Adipocyte (in vitro differentiated cells): ENCODE measurements at places on chromosomes 12 and 14.
A peak's percentile ranks its signal among the peaks of the same experiment; 100 is the strongest.

- DNase-seq = no peak
Measured at GRCh38 chr12:132432126-132432705, 57.7 kb upstream of the FBRSL1 start.

- no peak for DNase-seq
Measured at GRCh38 chr12:44748950-44749468, 127.1 kb downstream of the NELL2 start.

- DNase-seq = no peak
Measured at GRCh38 chr12:45402288-45402687, 186.4 kb downstream of the ANO6 start.

GRCh38 chr14:39232554-39233415, 930 bp upstream of the MIA2 start:
- DNase-seq = peak; percentile 86

DNA sequence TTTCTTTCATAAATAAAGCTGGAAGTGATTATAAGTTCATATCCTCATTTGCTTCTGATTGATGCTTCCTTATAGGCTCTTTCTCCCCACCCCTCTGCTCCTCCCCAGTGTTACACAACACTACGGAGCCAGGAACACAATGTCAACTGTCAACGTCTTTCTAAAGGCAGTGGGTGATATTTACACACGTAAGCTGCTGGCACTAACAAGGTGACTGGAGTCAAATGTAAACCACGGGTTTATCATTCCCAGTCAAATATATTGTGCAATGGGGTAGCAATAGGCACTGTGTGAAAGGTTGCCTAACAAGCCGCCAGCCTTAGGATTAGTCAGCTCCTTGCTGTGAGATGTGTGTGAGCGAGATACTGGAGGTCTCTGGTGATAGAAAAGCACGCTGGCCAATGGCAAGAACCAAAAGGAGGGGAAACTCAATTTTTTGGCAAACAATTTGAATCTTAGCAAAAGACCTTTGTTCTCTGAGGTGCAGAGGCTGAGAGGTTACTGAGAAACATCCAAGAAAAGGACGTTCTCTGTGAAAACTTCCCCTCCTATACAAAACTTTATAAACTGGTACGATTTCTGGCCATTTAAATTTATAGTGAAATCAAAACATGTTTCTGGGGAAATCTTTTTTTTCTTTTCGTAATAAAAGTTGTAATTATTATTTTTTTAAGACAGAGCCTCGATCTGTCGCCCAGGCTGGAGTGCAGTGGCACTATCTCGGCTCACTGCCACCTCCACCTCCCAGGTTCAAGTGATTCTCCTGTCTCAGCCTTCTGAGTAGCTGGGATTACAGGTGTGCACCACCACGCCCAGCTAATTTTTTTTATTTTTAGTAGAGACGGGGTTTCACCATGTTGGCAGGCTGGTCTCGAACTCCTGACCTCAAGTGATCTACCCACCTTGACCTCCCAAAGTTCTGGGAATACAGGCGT, 22.3 kb upstream of the HECTD1 start:
- DNase-seq = peak; percentile 97

- no peak for DNase-seq
Measured at GRCh38 chr12:104730763-104731162, 227.3 kb downstream of the SLC41A2 start.

DNA sequence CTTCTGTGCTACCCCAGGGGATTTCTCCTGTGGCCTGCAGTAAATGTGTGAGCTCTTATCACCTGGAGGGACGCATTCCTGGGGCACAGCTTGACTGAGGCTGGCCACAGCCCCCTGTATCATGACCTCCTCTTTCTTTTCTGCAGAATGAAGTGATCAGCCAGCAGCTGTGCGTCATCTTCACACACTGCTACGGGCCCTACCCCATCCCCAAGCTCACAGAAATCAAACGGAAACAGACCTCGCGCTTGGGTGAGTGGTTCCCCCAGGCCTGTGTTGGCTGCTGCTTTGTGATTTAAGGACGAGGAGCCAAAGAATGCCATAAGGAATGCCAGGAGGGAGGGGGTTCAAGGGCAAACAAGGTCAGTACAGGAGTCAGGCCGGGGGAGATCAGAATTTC, 50.5 kb upstream of the PWP1 start:
- no peak for DNase-seq

DNA sequence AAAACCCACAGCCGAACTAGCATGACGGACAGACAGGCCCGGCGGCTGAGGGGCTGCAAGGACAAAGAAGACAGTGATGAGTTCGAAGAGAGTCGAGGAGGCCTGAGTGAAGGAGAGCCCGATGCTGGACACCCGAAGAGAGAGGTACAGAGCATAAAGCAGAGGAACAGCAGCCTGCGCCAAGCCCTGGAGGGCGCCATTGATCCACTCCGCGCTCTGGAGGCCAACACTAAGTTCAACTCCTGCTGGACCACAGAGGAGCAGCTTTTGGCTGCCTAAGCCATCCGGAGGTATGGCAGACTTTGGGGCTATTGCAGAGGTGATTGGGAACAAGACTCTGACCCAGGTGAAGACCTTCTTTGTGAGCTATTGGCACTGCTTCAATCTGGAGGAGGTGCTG, 7.8 kb upstream of the PLXNC1 start:
- peak; percentile 17 for DNase-seq

- DNase-seq = peak; percentile 73
Measured at GRCh38 chr12:113862590-113863454, 103.3 kb downstream of the RBM19 start.

GRCh38 chr12:51954561-51955361, 3.3 kb downstream of the ACVR1B start:
- peak; percentile 44 for DNase-seq

- no peak for DNase-seq
Measured at GRCh38 chr12:24072302-24072701, 122.8 kb upstream of the SOX5 start.

DNA sequence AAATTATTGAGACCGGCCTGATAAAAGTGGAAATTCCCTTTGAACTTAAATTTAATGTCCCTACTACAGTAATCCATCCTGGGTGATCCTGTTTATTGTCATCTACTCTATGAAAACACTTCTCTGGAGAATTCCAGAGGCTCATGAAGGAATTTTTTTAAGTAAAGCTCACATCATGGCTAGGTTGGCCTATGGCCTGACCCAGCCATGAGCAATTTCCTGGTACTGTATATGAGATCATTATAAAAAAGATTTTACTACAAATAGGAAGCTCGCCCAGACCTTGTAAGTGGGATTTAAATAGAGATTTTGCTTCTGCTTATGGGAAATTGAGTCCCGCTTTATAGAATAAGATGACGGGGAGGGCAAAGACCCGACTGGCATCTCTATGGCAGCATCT, 215.5 kb downstream of the DPF3 start:
- peak; percentile 39 for DNase-seq

DNA sequence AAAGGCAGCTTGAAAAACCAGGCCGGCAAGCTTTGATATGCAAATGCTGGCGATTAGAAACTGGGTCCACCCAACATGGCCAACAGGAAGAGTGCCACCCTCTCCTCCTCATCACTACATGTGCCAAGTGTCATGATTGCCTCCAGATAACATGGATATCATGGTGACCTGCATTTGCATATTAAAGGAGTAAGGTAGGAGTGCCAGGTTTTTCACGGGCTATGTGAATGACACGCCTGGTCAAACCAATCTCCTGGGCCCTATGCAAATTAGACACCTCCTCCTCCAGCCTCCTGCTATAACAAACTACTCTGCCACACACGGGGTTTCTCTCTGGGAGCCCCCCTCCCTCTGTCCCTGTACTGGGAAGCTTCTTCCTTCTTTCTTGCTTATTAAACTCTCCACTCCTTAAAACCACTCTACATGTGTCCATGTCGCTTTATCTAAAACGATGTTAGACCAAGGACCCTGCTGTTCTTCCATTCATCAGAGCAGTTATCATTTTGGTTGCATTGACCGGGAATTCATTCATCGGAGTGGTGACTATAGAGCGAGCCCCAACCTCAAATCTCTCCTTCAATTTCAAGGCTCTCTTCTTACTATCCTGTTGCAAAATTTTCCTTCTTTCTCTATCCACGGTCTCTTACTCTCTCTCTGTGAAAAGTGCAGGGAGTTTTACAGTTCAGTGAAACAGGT, 27.5 kb downstream of the APOBEC1 start:
- no peak for DNase-seq

DNA sequence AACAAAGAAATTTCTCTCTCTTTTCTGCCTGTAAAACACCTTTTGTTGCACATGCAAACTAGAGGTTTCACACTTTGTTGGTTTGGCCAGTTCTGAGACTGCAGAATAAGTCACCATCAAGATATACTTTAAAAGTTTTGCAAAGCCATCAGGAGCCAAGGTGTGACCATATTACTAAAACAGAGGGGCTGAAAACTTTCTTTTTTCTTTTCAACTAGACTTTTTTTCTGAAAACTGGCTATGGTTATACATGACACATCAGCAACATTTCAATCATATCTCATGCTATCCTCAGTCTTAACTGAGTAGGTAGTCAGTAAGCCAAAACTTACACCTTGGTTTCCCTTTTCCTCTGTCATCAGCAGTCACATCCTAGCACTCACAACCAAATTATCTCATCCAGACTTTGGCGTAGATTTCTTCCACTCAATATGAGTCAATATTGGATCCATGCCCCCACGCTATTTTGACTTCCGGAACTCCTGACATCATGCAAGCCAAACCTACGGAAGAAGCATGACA, 4.1 kb upstream of the IFNG start:
- DNase-seq = no peak

DNA sequence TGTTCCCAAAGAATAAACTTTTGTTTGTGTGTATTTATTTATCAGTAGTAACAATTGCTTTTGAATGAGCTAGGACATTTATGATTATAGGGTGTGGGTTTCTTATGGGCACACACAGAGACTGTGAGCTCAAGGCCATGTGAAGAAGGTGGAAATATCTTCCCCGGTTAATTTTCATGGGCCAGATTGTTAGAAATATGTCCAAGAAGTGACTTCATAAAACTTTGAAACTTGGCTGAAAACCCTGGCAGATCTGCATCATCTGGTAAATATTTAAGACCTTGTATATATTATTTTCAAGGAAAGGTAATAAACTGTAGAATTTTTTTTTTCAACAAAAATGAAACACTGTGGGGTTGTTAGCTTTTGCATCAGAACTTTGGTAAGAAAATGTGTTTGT, 53.5 kb upstream of the RNU6-8 start:
- peak; percentile 33 for DNase-seq

DNA sequence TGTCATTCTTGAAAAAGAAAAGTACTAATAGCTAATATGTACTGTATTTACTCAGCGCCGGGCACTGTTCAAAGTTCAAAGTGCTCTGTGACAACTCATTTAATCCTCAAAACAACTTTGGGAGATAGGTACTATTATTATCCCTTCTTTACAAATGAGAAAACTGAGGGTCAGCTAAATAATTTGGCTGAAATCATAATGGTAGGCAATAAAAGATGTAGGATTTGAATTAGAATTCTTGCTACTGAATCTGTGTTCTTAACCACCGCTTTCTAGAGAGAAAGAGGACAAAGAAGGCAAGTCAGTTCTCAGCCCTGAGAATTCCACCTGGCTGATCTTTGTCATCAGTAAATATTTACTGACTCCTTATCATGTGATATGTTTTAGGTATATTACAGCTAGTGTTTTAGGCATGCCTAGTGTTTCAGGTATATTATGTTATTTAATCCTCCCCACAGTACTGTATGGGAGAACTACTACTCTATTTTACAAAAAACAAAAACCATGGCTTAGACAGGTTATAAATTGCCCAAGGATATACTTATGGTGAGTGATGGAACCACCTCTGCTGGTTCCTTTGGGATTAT, 205.7 kb upstream of the GZMB start:
- DNase-seq = no peak

- DNase-seq = peak; percentile 64
Measured at GRCh38 chr12:26748741-26749431, 84.1 kb downstream of the ITPR2 start.

- DNase-seq = no peak
Measured at GRCh38 chr14:73968885-73969284, 18.8 kb downstream of the COQ6 start.

DNA sequence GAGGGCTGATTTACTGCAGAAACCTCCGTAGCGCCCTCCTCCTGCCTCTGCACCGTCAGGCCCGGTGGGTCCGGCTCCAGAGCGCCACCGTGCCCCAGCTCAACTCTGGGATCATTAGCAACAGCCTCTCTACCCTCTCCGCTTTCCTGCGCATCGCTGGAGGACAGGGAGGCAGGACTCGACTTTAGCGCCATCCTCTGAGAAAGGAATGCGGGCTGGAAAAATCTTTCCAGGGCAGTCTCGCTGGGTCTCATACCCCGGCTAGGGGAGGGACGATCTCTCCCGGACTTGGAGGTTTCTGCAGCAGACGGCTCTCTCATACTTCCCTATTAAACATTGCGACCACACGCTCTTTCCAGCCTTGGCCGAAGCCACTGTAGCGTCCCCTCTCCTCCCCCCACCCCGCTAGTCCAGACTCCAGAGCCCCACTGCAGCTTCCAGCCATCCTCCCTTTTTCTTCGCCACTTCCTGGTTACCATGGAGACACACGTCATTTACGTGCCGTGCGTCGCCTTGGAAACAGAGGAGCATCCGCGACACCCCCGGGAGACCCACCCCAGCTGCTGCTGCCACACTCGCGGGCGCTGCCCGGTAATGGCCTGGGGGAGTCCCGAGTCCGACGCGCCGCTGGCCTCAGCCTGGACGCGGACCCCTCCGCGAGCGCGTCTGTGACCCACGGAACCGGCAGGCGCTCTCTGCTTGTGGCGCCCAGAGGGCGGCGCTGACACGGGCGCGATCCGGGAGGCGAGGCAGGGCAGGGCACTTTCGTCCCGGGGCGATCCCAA, at the start of gene CCDC184:
Gene CCDC184 (plus strand): TSS at position 554 of the 785 bp plus-strand sequence. CDS start 479 bp downstream, outside the sequence.
- DNase-seq = peak; percentile 88
